ENCODE measurements at places on chromosomes 7 and 10.

DNA sequence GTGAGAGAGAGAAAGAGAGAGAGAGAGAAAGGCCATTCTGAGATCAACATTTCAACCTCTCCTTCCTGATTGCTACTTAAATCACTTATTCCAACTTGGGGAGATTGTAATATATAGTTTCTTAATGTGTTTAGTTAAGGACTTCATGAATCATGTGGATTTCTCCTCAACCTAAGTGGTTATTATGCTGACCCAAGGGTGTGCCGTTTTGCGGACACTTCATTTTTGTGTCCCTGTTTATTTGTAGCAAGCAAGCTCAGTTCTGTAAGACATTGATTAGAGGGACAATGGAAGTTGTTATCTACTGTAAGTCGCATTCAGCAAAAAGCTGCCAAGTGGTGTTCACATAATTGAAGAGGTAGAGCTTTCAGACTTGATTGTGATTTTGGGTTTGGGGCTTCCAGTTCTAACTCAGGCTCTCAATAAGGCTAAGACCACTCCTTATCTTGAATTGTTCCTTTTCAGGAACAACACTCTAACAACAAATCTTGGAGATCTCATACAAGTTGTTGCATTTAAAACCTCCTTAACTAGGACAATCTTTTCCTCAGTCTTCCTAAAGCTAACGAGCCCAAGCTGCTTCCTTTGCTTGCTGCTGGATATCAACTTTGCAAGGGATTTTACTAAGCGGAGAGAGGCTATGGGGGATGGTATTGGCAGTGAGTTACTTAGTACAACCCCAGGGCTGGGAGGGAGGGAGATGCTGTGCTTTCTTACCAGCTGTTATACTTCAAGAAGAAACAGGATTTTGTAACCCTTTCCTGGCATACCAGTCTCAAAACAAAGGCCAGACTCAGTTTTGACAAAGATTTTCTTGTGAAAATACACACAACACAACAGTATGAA, 19.8 kb upstream of the COL1A2 start:
- DNase-seq: no peak

- peak; percentile 36 for DNase-seq
Observed at GRCh38 chr7:11341285-11341944, 367.7 kb downstream of the PHF14 start.

- no peak for DNase-seq
Observed at GRCh38 chr7:3000566-3000965, 43.1 kb downstream of the CARD11 start.

DNA sequence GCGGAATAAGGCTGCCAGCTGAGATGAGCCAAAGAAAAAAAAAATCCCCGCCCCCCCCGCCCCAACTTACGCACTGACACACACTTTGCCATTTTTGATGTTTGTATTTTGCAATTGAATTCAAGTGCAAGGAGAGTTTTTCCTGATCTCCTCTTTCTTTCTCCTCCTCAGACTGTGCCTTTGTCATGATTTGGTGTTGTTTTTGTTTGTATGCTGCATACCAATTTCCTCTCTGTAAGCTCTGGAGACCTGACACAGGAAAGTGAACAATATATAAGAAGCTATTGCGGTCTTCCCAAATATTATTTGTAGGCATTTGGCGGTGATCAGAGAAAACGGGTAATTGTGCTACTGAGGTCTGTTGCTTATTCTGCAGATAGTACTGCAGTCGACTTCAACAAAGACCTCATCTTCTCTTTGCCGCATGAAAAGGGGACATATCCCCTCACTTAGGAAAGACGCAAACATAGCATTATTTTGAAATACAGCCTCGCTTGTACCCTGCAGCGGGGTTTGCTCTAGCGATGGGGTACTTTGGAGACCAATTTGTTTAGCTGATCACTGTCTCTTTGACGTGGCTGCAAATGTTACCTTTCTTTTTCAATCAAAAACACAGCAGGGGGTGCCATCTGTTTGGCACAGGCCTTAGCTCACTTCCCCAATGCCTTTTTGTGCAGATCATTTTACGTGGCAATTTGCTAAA, 206.6 kb downstream of the SKAP2 start:
- peak; percentile 87 for DNase-seq

DNA sequence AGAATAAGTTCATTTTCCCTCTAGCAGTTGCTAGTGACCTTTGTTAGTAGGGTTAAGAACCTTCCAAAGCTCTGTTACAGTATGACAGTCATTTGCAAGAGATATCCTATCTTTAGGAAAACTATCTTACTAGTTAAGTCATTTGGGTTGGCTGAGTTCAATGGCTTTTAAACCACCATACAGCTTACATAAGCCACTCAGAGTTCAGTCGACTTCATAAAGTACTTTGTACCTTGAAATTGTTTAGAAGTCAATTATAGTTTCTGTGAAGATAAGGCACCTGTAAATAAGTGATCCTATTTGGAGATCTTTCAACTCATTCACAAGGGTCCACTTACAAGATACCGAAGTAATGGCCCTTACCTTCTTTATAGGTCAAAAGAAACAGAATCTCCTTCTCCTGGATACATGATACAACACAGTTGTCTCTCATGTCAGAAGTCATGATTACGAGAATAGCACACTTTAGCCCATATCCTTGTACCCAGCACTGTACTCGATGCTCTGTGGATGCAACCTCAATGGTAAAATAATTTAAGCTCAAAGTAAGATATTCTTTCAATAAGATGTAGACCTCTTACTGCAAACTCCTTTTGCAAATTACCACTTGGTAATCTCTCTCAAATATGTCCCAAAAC, 11.9 kb upstream of the ABCC2 start:
- no peak for DNase-seq

GRCh38 chr7:140668641-140669040, 4.1 kb upstream of the ADCK2 start:
- DNase-seq: no peak

GRCh38 chr7:45872116-45873034, 507 bp downstream of the CCDC201 start:
- no peak for DNase-seq

- no peak for DNase-seq
Observed at GRCh38 chr10:61192042-61192441, 248.1 kb upstream of the RHOBTB1 start.

GRCh38 chr10:102850025-102850518, 4.0 kb upstream of the BORCS7 start:
- DNase-seq: no peak

DNA sequence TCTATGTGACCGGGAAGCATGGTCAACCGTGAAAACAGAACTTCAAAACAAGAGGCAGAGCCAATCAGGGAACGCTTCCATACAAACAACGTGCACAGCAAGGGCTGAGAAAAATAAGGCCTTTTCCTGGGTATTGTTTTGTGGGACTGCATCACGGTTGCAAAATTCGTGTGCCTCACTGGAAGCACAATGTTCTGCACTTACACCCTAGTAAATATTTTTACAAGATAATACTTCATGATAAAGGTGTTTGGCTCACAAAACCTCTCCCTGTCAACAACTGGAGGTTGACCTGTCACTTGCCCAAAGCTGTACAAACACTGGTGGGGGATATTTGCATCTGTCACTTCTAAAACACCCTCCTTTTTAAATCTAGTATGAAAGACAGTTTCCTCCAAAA, 37.0 kb downstream of the KLF6 start:
- DNase-seq: no peak

- no peak for DNase-seq
Observed at GRCh38 chr10:92627845-92628480, 35.0 kb downstream of the KIF11 start.

DNA sequence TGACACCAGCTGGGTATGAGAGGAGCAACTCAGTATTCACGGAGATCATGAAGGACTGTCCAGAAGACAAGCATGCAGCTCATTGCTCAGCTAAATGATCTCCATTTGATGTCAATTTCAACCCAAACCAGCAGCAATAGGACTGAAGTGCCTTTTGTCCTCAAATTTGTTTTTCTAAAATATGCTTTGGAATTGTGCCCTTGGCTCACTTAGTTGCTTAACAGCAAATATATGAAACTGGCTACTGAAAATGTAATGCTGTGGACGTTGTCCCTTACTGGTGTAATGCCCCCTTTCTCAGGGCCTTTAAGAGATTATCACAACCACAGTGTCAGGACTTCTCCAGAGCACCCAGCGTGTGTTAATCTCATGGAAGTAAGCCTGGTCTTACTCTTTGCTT, 236.2 kb downstream of the SKIDA1 start:
- DNase-seq: no peak

DNA sequence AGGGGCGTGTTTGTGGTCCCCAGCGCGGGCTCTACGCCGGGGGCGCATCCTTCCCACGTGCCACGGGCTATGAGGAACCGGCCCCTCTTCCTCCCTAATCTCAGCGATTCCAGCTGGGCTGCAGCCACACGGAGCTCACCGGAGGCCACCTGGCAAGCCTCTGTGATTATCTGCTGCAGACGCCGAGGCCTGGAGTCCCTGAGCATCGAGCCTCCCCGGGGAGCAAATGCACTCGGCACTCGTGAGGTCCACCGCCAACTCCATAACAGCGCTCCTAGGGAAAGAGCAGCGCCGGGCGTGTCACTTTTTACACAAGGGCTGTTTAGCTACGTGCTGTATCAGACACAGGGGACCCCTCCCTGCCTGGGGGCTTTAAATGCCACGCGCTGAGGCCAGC, 101.2 kb downstream of the DYNC2I1 start:
- no peak for DNase-seq

- DNase-seq: no peak
Observed at GRCh38 chr7:22992874-22993840, 20.8 kb downstream of the HYCC1 start.

Data from NCI-H1930 (cell line).